Naive thymus-derived CD8-positive, alpha-beta T cell (primary cell): ENCODE measurements at places on chromosomes 2 and 18.

- no peak for DNase-seq
These were observed 616.7 kb downstream of the TDRD15 start for GRCh38 chr2:21740484-21740883.

DNA sequence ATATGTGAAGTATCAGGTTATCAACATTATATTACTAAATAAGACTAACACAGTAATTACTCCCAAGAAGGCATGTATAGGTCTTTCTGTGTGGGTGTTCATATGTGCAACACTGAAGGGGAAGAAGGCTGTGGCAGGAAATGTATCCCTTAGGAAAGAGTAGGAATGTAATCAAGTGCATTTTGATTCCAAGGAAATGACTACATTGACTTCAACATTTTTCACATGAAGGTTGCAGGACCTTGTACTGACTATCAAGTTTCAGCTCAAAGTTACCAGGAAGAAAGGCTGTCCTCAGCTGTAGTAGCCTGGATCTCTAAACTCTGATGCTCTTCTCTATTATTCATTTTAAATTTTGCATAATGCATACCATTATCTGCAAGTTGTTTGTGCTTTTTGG lies 680.8 kb downstream of the NYAP2 start:
- no peak for DNase-seq

DNA sequence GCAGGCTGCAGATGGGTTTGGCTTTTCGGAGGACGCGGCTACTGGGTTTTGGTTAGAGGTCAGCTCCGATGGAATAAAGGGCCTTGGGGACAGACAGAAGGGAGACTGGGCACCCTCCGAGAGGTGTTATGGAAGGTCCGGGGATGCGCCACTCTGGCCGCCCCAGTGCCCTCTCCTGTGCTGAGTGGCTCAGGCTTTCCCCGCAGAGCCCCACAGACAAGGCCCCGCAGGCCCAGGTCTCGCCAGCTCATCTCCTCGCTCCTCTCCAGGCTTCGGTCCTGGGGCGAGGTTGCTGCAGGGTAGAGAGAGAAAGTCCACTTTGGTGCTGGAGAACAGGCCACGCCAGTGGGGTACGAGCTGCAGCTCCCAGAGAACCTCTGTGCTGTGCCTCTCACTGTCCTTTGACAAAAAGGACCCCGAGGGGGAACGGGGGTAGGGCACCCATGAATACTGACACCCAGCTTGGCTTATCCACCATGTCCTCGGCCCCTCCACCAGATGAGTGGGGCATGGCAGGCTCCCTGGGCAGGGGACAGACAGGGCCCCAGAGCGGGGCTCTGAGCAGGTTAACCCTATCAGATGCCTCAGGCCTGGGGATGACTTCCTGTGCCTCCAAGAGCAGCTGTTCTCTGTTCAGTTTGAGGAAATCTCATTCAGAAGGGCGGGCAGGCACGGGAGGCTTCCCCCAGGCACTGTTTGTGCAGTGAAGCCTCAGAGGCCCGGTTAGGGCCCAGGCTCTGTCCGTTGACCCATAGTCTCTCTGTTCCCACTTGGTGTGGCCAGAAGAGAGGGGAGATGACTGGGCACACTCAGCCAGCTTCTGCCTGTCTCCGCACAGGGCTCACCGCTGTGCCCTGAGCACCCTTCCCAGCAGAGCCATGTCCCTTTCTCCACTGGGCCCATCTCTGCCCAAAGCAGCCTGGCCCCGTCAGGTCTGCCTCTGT lies 15.7 kb upstream of the CNNM3 start:
- DNase-seq = no peak

DNA sequence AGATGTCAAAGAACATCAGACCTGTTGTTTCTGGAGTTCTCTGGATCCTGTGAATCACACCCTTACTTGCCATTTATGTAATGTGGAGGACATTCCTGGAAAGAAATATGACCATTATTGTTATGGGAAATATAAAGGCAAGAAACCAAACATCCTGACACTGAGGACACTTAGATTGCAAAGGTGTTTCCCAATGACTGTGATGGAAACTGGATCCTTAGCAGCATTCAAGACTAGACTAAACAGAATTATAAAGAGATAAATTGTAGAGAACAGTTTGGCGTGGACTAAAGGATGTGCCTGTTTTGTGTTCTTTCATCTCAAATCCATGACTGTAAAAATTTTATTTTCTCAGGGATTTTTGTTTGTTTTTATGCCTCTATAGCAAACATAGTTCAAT lies 347.7 kb upstream of the SLC14A2 start:
- DNase-seq = no peak

DNA sequence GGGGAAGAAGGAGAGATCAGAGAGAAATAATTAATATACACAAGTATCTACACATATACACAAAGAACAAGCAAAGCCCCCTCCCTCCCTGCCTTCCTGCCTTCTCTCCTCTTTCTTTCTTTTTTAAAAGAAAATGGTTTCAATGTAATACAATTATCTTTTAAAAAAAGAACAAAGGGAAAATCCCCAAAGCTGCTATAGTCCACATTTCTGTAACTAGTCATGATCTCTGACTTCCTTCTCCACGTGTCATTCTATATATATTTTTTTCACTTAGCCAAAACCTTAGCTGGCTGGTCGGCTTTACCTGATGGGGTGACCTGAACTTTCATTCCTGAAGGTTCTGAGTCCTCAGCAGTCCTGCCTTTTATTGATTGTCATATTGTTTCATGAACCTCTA lies 44.3 kb downstream of the MAP3K20 start:
- no peak for DNase-seq

DNA sequence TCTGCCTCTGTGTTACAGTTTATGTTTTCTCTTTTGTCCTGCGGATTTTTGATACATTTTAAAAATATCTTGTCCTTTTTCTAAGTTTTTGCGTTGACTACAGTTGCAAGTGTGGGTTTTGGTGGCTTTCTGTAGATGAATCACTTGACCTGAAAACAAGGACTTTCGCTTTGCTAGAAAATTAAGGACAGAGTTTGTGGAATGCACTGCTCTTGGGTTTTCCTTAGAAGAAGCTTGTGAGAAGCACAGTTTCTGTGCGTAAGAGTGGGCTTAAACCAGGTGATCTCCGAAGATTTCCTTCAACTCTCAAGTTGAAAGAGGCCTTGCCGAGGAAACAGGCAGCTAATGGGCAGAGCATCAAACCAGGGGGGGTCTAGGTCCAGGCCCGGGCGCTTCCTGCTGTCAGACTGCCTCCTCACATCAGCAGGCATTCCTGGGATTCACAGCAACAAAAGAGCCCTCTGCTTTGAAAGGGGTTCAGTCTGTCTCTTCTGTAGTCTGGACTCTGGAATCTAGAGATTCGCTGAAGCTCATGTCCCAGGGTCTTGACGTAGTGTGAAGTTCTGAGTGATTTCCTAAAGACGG lies 17.3 kb downstream of the NCK2 start:
- no peak for DNase-seq

DNA sequence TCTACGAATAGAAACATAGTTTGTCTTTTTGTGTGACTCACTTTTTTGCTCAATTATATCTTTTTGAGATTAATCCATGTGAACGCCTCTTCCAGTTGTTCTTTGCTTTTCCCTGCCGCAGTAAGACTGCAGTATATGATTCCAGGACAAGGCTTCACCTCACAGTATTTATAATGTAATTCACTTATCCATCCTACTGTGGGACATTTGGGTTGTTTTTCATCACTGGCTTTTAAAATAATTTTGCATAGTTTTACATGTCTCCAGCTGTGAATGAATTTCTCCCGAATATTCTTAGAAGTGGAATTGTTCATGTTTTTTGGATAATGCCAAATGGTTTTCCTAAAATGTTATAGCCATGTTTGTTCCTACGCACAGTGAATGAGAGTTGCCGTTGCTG lies 21.9 kb downstream of the COPS9 start:
- DNase-seq = no peak

- no peak for DNase-seq
These were observed 167.6 kb downstream of the LNPK start for GRCh38 chr2:175834477-175834876.

DNA sequence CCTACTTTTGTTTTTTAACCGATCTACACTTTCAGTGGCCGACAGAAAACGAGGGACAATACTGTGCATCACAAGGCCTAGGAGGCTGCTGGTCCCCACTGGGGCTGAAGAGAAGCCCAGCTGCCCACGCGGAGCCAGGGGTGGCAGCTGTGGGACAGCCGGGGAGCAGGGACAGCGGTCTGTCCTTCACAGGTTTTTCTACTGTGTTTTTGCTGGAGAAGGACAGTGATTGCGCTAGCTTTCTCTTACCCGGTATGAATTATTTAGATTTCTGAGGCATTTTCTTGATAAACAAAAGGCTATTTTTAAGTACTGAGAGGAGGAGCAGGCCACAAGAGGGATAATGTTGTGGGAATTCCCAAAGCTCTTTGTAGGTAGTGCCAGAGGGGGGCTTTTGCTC lies 219.8 kb downstream of the ATAD2B start:
- no peak for DNase-seq

GRCh38 chr18:41323044-41323443 lies 632.0 kb upstream of the PIK3C3 start:
- no peak for DNase-seq

GRCh38 chr2:67457699-67458098 lies 60.6 kb downstream of the ETAA1 start:
- DNase-seq = no peak
